ENCODE measurements at places on chromosomes 16 and 17.

DNA sequence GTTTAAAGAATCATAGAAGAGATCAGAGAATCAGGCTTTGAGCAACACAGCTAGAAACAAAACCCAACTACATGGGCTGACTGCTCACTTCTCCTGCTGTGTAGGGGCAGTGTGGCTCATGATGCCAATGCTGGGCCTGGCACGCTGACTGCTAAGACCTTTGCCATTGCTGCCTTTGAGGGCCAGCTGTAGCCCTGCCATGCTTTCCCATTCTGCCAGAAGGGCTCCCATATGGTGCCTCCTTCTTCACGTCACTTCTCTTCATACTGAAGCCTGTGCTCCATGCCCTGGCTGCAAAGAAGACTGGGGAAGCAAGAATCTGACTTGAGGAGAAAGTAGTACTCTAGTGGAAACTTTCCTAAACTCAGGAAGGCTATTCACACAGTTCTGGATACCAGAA, 232.9 kb downstream of the UTP18 start:
- no peak for DNase-seq

- DNase-seq: no peak
Observed at GRCh38 chr16:31064882-31065461, 9.1 kb downstream of the ZNF668 start.

- no peak for DNase-seq
Observed at GRCh38 chr17:521561-522325, 169.1 kb upstream of the RPH3AL start.

GRCh38 chr17:12070561-12070960, 49.9 kb downstream of the MAP2K4 start:
- no peak for DNase-seq

- no peak for DNase-seq
Observed at GRCh38 chr16:57343221-57343620, 15.4 kb upstream of the CCL22 start.

- no peak for DNase-seq
Observed at GRCh38 chr17:1491443-1492248, 840 bp downstream of the MYO1C start.
